ENCODE measurements at places on chromosomes 12 and 14.
A peak's percentile ranks its signal among the peaks of the same experiment; 100 is the strongest.

DNA sequence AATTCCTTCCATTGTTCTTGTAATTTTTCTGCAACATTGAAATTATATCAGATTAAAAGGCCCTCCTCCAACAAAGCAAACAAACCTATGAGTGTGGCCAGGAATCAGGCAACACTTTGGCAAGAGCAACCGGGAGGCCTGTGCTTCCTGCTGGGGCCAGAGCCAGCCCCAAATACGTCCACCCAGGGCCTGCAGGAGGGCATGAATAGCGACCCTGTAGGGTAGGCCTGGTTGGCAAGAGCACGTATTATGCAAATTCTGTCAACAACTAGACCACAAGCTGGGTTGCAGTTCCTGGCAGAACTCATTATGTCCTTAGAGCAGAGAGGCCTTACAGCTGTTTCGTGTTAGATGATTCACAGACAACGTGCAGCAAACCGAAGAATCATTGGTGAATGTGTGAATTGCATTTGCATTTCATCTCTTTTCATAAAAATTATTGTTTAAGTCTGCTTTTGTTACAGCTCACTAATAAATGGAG, 26.9 kb upstream of the LGALS3 start:
- DNase-seq = peak; percentile 86

DNA sequence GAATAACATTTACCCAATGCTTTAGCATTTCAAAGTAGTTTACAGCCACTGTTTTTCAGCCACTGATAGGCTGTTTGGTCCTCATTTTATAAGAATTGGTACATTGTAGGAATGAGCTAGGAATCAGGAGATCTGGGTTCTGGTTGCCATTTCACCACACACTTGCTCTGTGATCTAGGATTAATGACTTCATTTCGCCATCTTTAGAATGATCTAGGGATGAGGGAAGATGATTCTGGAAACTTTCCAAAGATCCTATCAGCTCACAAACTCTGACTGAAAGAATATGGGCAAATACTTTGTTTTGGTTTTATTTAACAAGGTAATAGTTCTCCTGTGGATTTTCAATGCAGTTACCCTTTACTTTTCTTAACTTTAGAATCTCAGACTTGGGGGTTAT, 155.0 kb downstream of the GCH1 start:
- DNase-seq = no peak

GRCh38 chr14:72433511-72433910, 460.4 kb downstream of the DPF3 start:
- DNase-seq = peak; percentile 67

GRCh38 chr14:89209558-89209957, 207.5 kb downstream of the FOXN3 start:
- no peak for DNase-seq

- no peak for DNase-seq
Observed at GRCh38 chr12:6226679-6227051, 26.5 kb downstream of the CD9 start.

DNA sequence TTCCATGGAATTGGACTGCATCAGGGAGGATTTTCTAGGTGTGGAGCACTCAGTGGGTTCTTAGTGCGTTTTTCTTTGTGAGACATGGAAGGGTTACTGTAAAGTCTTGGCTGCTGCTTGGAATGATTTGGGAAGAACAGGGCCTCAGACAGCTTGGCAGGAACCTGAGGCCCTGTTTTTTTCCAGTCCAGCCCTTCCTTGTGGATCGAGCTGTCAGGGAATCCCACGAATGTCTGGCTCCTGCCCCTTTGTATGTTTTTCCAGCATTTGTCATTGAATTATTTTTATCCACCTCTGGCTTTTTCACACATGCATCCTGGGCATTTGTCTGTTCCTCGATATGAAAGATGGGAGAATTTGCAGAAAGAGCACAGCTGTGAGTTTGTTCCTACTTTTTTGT, 158.5 kb downstream of the TGFB3 start:
- DNase-seq = no peak

DNA sequence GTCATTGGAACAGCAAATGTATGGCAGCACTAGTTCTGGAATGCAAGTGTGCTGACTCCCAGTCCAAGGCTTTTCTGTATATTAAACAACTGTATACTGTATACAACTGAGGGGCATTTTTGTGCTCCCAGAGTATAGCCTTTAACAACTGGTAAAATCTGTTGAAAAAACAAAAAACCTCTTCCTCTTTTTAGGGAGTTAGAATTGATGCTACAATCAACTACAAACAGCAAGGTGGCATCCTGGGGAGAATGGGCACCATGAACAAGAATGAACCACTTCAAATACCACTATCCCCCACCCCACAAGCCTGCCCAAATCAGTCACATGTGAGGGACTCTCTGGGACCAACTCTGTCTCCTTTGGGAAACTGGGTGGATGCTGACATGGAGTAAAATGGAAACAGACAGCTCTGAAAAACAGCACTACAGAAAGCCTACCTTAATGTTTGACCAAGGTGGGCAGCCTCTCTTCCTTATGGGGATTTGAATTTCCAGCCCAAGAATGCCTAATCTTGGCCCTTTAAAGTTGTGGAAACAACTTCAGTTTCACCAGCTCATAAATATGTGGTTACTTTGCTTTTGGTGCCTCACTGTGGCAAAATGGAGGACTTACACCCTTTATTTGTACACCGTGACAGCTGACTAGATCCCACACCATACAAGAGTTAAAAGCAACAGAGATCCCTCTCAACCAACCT, 7.5 kb downstream of the VTI1B start:
- DNase-seq = peak; percentile 72

GRCh38 chr14:59394268-59394667, 70.9 kb downstream of the GPR135 start:
- peak; percentile 36 for DNase-seq

DNA sequence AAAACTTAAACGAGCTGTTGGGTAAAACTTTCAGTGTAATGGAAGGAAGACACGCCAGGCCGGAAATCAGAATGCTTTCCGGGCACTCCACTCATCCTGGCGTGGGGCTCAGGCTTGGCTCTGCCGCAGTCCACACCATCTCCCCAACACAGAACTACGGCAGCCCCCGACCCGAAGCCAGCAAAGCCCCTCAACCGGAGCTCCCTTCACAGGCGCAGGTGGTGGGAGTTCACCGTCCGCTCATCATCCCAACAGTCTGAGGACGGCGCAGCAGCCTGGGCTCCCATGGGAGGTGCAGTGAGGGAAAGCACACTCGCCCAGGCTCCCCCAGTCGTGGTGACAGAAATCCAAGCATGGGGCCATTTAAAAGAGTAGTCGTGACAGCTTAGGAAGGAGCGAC, 11.0 kb upstream of the MMP17 start:
- no peak for DNase-seq

DNA sequence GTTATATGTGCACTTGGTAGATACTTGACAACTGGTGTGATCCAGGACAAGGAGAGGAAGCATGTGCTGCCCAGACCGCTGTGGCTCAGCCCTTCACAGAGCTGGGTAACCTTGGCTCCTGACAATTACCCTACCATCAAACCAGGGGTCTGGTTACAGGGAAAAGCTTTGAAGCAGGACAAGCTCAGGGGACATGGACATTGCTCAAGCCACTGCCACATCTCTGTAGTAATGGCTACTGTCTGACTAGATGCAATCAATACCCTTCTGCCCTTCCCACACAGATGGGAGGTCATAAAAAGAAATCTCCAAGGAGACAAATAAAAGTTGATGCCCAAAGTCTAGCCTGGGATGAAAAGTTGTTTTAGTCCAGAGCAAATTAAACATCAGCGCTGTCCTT, 577.4 kb downstream of the MED13L start:
- no peak for DNase-seq

DNA sequence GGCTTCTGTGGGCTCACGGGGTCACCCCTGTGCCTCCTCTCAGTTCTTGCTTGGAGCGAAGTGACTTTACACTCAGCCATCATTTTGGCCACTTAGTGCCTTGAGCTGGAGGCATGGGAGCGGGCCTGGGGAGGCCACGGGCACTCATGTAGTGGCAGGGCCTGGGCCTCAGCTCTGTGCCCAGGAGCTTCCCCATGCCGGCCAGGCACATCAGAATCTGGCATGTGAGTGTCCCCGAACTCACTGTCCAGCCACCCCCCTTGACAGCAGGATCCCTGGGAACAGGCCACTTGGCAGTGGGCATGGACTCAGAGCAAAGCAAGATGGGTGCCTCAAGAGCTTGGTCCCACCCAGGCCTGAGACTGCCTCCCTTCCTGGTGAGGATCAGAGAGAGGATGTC, 29.5 kb downstream of the DDX51 start:
- no peak for DNase-seq

DNA sequence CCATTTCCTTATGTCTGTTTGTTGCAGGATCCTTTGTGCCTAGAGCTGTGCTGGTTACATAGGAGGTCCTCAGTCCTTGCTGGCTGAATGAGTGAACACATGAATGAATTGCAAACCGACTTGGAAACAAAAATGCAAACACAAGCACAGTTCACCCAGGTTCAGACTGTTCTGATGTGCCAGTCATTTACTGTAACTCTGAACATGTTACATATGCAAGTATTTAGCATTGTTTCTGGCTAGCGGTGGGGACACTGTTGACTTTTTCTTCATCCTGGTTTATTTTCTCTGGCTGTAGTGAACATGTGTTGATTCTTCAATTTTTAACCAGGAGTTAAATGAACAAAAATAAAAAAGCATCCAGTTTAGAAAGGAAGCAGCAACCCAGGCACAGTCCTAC, 33.4 kb downstream of the TSPAN9 start:
- DNase-seq = no peak

DNA sequence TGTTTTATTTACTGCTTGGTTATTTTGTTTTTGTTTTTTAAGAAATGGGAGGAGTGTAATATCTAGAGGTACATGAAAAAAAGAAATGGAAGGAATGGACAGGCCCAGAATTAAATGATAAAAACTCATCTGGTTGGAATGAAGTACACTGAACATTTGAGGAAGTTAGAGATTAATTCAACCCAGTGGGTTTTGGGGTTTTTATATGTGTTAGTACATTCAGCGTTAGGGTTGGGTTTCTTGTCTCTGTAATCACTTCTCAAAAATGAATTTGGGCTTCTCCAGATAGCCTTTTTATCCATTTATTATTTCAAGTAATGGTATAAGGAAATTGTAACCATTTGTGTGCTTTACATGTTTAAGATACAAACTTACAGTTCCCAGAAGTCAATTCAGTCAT, 19.5 kb upstream of the NUP107 start:
- no peak for DNase-seq

DNA sequence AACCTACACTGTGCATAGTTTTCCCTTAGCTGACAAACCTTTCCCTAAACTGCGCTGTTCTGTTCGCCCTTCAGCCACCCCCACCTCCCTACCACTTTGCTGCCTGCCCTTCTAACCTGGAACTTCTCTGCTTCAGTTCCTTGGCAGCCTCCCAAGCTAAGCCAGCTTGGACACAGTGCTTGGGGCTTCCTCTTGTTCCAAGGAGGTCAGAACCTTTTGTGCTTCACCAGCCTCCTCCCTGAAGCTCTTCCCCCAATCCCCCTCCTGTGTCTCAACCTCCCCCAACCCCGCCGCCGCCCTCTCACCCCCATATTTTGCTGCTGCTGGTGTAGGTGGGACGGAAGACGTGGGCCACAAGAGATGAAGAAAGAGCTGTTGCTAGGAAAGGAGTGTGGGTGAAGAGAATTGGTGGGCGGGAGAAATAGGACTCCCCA, 8.1 kb upstream of the RIC8B start:
- DNase-seq = no peak

GRCh38 chr14:103296007-103296406, 38.0 kb upstream of the EIF5 start:
- DNase-seq = peak; percentile 85

- no peak for DNase-seq
Observed at GRCh38 chr14:97408503-97408902, 611.3 kb downstream of the VRK1 start.

GRCh38 chr12:106333756-106334155, 23.8 kb upstream of the POLR3B start:
- DNase-seq = no peak

DNA sequence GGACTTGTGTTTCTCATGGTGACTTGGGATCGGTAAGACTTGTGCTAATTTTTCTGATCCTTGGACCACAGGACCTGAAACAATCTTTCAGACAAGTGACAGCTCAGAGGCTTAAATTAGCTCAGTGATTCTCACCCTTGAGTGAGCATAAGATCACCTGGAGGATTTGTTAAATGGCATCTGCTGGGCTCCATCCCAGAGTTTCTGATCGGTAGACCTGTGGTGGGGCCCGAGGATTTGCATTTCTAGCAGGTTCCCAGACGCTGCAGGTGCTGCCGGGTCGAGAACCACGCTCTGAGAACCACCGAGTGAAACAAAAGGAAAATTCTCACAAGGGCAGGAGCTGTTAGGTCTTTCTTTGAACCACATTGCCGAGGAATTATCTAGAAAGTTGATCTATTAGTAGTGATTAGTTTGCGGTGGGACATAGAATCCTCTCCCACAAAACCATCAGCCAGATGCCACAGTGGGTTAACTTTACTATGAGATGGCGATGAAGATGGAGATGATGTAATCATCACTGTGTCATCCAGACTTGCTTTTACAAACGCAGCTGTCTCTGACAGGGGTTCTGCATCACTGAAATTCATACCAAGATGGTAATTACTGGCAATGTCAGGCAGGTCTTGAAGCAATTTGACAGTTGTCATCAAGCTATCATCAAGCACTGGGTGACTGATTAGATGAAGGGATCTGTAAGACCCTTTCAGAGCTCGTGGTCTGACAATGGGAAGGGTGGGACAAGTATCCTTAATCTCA, 184.0 kb downstream of the AACS start:
- no peak for DNase-seq

DNA sequence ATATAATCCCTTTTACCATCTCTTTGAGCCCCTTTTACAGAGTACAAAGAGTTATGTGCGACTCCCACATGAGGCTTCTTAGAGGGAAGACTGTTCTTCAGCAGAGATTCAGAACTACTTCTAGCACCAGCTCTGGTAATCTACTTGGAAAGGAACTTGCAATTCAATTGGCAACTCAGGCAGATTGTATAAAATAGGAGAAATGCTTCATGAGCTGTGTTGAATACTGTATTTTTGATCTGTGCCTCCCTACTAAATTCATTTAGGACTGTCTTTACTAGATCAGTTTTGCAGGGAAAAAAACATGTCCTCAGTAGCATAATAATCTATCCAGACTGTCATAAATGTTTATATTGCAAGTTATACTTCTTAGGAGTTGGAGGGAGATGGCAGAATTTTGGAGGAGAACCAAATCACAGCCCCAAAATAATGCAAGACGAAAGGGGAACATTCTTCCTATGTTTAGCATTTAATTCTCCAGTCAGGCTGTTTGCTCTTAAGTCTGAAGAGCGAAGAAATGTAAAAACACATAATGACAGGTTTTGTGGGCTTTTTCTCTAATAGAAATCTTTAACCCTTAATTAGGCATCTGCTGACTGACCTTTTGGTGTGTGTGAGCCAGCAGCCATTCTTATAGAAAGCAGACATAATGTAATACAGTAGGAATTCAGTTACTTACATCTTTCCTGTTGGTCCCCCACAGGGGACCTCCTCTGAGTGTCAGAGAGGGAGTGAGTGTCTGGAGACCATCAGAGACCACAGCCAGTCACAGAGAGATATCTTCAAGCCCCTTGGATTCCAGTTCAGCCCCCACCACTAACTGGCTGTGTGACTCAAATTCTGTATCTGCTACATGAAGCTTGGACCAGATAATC, 3.9 kb downstream of the ANO4 start:
- DNase-seq = no peak
